ENCODE measurements at places on chromosomes 4 and X.
A peak's percentile ranks its signal among the peaks of the same experiment; 100 is the strongest.

DNA sequence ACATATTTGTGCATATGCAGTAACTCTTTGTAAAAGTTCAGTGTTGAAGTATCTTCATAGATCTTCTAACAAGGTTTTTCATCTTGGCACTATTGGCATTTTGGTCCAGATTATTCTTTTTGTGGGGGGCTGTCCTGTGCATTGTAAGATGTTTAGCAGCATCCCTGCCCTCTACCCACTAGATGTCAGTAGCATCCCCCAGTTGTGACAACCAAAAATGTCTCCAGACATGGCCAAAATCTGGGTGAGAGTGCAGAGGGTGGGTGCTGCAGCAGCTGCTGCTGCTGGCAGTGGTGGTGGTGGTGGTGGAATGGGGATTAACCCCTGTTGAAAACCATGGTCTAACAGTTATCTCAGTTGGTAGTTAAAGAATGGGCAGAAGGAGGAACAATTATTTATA is 370.0 kb downstream of the GPAT3 start:
- DNase-seq: no peak

DNA sequence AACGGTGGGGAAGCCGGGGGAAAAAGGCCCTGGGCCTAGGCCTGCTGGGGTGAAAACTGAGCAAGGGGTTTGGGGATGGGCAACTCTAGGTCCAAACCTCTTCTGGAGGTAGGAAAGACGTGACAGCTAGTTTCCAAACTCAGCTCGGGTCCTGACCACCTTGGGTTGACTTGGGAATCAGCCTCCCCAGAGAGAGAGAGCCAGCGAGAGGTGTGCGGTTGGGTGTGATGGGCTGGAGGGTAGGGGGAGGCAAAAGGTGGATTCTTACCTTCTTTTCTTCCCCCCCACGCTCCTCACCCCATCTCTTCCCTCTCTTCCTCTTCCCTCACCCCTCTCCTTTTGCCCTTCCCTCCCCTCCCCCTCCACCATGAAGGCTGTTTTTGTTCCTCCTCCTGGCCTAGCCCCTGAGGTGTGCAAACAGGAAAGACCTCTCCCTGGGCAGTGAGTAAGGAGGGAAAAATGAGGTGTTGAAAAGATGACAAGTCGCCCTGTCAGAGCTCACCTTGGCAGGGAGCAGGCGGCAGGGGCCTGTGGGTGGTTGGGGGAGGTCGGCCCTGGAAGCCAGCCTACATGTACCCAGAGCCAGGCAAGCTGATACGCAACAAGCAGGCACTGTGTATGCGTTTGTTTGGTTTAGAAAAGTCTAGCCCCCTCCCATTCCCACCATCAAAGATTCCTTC is 14.8 kb downstream of the PJA1 start:
- no peak for DNase-seq

GRCh38 chr4:1684506-1685234 is 557 bp upstream of the FAM53A start:
- DNase-seq: no peak

DNA sequence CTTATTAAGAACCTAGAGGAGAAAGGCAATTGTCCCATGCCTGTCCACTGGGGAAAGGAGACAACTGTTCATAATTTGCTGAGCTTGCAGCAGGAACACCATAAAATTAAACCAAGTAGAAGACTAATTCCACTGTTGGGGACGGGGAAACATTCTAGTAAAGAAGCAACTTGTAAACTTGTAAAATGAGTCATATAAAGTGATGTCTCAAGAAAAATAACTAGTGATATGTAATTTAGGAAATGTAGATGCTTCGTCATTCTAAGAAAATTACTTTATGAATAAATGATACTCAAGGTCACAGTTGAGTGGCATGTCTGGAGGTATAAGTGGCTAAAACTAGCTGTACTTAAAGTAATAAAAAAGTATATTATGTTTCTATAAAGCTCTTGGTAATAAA is 121.2 kb upstream of the MID1 start:
- no peak for DNase-seq

GRCh38 chr4:76830964-76831703 is 66.8 kb downstream of the SOWAHB start:
- peak; percentile 59 for DNase-seq

DNA sequence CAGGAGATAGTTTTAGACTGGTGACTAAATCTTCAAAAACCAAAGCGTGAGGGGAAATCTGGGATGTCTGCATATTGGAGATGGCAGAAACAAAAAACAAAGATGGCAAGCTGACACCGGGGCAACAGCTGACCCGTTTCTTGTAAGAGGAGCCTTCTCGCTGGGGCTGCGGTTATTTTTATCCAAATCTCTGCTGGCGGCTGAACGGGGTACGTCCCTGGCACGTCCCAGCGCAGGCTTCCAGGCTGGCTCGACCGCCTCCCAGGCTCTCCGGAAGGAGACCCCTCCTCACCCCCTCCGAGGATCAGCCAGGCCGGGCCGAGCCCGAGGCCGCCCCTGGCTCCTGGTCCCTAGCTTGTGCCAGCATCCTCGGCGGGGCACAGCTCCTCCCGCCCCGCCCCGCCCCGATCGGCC is 403 bp downstream of the SGCB start:
- no peak for DNase-seq

DNA sequence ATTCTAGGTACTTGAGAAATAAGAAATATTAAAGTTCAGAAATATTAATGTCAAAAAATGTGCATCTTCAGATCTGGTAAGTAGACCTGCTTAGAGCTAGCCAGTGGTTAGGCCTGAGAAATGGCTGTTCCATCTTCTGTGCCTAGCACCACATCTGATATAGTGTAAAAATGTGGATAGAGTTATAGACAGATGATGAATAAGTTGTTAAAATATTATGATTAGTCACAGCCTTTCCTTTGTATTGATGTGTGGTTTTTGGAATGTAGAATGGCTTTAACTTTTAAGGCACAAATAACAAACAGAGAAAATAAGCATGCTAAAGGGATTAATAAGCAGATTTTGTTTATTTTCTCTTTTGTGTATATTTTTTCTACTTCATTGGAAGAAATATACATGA is 133.5 kb upstream of the NUDT6 start:
- no peak for DNase-seq

- DNase-seq: no peak
Observed at GRCh38 chr4:182126603-182127002, 116.6 kb upstream of the TENM3 start.

DNA sequence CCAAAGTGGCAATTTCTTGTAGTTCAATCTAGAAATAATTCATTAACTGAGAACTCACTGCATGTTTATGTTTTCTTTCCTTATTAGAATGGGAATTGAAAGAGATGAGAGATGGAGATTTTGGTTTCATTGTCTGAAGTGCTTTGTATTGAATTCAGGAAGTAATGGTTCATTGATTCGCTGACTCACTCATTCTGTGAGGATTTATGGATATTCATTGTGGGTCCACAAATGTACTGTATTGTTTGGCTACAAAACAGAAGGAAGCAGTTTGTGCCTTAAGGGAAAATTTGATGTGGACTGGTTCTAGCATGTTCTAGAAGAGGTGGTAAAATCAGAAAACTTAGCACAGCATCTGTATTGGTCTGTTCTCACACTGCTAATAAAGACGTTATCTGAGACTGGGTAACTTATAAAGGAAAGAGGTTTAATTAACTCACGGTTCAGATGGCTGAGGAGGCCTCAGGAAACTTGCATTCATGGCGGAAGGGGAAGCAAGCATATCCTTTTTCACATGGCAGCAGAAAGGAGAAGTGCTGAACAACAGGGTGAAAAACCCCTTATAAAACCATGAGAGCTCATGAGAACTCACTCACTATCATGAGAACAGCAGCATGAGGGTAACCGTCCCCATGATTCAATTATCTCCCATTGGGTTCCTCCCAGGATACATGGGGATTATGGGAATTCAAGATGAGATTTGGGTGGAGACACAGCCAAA is 132.3 kb upstream of the VCX3A start:
- no peak for DNase-seq

DNA sequence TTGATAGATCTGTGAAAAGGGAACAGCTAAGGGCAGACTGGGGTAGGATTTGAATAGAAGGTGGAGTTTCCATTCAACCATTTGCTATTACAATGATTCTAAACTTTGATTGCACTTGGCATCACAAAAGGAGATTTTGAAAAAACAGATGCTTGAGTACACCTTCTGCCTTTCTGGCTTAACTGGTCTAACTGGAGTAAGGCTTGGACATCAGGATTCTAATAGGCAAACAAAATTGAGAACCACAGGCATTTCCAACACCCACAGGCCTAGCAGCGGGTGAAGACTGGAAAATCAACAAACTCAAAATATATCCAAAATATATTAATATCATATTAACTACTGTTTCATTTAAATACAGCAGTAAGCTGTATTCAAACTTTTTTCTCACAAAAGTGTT is 1.9 kb upstream of the VEGFC start:
- no peak for DNase-seq

- peak; percentile 1 for DNase-seq
Observed at GRCh38 chrX:20026278-20026677, 35.4 kb upstream of the BCLAF3 start.

DNA sequence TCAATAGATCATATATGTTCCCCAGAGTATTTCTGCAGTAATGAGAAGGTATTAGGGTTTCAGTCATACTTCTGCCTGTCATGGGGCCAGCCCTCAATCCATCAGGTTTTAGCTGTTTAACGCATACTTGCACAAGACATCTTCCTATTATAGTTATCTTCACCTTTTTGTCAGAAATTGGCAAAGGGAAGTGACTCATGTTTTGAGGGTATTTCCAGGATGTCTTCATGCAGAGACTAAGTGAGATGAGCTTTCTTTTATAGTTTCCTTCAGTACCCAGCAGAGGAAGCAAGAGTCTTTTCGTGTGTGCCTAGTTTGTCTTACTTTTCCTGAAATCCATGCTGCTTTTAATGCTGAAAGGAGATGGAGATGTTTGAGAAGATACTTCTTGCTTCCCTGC is 9.5 kb downstream of the CSTF2 start:
- no peak for DNase-seq

GRCh38 chr4:169079942-169080827 is 70.1 kb upstream of the CBR4 start:
- DNase-seq: no peak

- no peak for DNase-seq
Observed at GRCh38 chr4:26420913-26421312, 69.4 kb downstream of the CCKAR start.

GRCh38 chr4:16196482-16197393 is 29.5 kb downstream of the TAPT1 start:
- no peak for DNase-seq

GRCh38 chrX:134315866-134316265 is 78.9 kb downstream of the CCDC160 start:
- no peak for DNase-seq

DNA sequence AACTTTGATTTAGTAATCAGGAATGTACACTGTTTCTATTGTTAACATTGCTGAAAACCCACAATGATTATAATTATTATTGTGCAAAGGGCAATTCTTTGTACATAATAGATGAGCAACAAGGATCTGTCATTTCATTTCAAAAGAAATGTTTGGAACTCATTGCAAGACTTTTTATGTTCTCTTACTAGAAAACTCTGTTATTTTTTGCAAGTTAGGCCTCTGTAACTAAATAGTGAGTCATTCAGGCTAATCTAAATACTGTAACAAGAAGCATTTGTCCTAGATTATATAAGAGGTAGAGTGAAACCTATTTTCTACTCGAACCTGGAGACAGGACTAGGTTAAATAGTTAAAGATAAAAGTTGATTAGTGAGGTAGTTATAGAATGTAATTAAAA is 93.2 kb upstream of the FAM47B start:
- peak; percentile 7 for DNase-seq

- no peak for DNase-seq
Observed at GRCh38 chrX:29851857-29852605, 363.3 kb upstream of the MAGEB2 start.

GRCh38 chr4:160318567-160319220 is 1215.8 kb downstream of the RAPGEF2 start:
- DNase-seq: no peak
